ENCODE measurements at places on chromosomes 11 and 22. TPM values are rescaled to one million over a fixed set of nuclear protein-coding genes. Genes with fewer than 3 reads are reported as not detected.

GRCh38 chr11:12689029-12689755 is 15.0 kb downstream of the TEAD1 start:
- DNase-seq, result no peak

DNA sequence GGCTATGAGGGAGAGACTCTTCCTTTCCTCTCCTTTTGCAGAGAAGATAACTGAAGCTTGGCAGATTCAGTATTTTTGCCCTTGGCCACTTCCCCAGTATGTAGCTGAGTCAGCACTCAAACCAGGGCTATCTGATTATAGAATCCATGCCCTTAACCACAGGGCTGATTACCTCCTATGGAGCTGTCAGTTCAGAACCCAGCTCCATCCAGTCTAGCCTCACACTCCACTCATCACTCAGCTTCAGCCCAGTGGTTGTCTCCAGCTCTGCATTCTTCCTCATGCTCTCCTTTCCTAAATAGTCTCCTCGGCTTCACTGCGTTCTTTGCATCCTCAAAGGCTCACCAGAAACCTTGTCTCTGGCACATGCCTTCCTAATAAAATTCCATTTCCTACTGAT is 151.6 kb upstream of the BLID start:
- no peak for DNase-seq

DNA sequence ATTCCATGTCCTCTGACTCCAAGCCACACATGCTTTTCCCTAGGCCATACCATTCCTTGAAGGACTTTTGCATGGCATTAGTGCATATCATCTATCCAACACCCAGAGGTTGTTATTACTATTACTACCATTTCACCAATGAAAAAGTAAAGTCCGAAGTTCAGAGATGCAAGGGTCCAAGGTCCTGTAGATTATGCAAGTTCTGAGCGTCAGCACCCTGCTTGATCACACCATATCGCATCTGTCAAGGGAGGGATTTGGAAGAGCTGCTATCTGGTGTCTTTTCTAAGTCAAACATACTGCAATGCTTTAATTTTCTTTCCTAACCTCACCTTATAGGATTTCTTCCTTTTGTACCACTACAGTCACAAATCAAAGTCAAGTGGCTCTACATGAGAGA is 214.7 kb upstream of the CADM1 start:
- no peak for DNase-seq

The MRGPRX4 gene
- not detected for total RNA-seq

- DNase-seq, result no peak
Observed at GRCh38 chr11:77250881-77251640, 50.4 kb downstream of the GDPD4 start.

The KCNK4 gene
- not detected for total RNA-seq

The SLC22A12 gene
- total RNA-seq, result not detected

The GDPD4 gene
- not detected for total RNA-seq

The KDM4D gene
- 3.7 TPM for total RNA-seq

- no peak for DNase-seq
Observed at GRCh38 chr11:101487775-101488174, 96.0 kb downstream of the TRPC6 start.
